Left lung (tissue), 14 donors: ENCODE measurements at places on chromosomes 7 and 10.
A peak's percentile ranks its signal among the peaks of the same experiment; 100 is the strongest.

DNA sequence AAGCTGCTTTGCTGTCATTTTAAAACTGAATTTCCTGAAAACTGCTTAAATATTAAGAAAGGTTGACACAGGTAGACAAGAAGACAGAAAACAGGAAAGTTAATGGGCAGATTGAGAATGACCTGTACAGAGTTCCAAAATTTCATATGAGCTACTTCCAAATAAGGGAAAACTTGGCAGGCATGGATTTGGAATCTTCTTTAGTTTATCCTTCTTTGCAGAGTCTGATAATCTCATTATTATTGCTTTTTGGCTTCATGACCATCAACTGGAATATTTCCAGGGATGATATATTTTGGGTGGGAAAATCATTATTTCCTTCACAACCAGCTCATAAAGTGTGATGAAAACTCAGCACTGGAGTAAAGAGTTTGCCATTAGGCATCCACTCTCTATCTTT, 346.5 kb upstream of the NPVF start:
- no peak for DNase-seq

DNA sequence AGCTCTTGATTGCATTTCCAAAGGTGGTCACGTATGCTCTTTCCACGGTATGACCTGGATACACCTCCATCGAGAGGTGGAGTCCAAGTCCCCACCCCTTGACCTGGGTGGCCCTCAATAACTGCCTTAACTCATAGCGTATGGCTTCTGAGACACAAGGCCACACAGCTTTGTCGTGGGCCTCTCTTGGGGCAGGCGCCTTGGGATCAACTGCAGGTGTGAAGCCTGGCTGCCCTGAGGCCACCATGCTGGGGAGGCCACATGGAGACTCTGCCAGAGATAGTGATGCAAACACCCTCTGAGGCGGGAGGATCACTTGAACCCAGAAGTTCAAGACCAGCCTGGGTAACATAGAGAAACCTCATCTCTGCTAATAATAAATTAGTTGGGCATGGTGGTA, 30.7 kb upstream of the RASGEF1A start:
- DNase-seq, result no peak

- DNase-seq, result no peak
Observed at GRCh38 chr10:38072552-38072951, 21.6 kb upstream of the ZNF37A start.

GRCh38 chr7:132443761-132444520, 132.3 kb downstream of the PLXNA4 start:
- DNase-seq, result no peak

DNA sequence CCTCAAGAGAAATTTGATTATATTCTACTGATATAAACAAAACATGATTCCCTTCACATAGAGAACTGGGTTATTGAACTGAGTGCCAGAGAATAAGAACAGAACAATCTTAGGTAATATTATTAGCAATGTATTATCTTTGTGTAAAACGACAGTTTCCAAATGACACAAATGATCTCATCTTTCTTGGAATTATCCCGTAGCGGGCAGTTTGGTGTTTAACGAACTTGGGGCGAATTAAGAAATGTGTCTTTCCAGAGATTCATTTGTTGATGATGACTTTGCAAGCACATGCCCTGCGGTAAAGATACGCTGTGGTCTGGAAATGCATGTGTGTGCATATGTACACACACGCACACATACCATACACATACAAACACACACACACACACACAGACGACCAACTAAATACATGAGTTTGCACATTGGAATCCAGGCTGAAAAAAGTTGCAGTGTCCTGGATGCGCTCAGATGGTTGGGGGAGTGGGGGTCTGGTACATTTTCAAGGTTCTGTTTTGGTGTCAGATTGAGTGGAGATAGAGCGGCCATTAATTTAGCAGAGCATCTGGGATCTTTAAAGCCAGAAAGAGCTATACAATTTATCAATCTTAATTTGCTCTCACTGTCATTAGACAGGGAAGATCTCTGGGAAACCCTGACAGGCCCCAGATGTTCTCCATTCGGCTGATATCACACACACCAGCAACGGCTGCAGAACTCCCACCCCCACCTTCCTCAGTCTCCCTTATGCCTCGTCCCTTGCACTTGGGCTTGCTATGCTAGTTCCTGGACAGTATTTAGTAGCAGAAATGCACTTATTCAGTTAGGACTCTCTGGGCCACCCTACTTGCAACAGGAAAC, 112.4 kb upstream of the FAM171A1 start:
- no peak for DNase-seq

DNA sequence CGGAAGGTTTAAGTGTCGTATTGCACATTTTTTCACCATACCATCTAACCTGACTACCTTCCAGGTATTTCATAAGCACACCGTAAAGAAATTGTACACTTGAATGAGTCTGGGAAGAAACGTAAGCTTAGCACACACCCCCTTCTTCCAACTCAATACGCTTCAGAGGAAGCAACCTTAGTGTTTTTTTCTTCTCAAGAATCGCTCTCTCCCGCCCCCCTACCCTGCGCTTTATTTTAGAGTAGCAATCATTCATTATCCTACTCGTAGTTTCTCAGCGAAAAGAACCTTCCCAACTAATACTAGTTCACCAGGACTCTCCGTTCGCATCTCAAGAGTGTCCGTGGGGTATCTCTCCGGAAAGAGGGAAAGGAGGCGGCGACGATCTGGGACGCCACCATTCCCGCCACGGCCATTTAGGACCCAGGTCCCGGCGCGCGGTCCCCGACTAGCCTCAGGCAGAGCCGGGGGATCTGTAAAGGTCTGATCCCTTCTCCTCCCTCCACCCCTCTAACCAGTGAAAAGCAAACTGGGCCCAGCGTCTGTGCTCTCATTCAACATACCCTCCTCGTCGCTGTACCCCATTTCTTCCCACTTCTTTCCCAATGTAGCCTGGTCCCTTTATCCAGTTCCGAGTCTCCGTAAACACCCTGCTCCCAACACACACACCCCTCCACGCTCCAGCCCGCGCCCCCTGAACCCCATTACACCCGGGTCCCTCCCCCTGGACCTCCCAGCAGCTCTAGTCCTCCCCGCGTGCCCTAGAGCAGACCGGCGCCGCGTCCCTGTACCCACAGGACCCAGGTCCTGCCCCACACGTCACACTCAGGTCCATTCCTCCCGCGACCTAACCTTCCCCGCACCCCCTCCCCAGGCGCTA, 16.0 kb downstream of the MYOZ1 start:
- DNase-seq, result peak; percentile 83
